ENCODE measurements at places on chromosomes 4 and X.

DNA sequence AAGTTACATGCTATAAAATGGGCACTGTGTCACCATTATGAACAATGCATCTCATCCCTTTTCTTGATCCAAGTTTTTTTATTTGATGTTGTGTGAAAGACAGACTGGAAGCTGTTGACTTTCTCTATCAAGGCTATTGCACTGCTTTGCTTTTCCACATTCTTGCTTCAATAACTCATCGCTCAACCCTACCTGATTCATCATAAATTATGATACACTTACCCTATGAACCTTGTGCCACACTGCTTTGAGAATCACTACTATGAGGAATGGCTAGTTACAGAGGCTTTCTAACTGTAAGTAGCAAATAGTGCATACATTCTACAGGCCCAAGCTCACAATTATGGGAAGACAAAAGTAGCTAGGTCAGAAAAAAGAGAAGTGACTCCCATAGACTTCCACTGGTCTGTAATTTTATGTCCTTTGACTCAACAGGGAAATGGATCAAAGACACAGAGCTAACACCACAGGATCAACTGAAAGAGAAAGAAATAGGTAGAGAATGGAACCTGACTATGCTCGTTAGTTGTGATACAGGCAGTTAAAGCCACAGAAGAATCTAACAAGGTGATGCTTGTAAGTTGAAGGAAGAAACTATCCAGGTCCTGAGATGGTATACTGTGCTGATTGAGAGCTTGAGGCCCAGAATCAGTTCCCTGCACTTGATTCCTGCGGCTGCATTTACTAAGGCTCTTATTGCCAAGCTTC lies 163.5 kb downstream of the PPP3CA start:
- DNase-seq, result no peak

- DNase-seq, result no peak
Measured at GRCh38 chr4:166481055-166481454, 608.0 kb downstream of the TLL1 start.

DNA sequence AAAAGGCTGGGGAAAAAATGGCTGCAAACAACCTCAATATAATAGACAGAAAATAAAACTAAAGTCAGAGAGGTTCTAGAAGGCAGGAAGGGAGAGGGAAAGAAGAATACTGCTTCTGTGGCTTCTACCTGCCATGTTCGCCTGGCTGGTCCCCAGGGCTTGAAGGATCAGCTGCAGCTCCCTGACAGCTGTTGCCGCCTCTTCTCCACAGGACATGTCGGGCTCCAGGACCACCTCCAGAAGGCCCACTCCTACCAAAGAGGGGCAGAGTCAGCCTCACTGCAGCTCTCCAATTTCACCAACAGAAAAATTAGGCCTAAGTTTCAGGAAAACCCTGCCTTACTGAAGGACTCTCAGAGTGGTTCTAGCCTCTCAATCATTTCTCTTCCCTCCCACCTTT lies 44.9 kb downstream of the GATB start:
- no peak for DNase-seq

GRCh38 chr4:147633643-147634042 lies 16.4 kb downstream of the TMEM184C start:
- DNase-seq, result no peak

DNA sequence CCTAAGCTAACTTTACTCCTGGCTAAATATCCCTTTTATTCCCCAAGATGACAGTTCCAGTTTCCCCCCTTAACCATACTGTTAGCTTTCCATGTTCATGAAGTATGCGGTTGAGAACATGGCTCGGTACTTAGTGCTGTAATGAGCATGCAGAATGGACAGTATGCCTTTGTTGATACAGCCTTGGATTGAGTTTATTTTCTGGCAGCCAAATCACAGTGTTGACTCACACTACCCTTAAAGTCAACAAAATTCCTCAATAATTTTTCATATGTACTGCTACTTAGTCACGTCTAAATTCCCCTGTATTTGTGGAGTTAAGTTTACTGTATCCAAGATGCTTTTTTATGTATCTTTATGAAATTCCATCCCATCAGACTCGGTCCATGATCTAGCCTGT lies 1.4 kb upstream of the VEGFC start:
- DNase-seq, result no peak

DNA sequence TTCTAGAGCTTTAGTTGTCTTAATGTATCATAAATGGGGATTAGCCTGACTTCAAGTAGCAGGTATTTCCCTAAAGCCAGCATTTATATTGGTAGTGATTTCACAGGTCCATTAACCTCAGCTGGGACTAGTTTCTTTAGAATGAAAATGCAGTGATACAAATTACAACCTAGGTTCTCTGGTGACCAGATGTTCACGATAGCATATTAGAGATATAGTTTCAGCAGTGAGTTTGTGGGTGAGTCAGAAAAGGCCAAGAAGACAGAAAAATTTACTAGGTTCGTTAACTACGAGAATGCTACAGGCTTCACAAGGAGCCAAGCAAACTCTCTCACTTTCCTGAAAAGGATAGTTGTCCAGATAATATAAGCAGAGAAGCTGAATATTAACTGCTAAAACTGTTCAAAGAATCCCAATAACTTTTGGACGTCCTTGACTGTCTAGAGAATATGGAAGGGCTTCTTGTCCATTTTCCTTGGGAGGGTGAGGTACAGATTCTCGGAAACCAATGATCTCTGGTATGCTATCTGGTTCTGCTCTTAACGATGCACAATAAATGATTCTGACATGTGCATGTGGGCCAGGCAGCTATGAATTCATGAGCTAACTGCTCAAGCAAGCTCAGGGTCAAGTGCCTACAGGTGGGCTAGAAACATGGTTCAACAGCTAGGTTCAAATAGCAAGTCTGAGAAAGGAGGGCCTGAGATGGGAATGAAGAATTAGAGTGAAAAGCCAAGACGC lies 6.0 kb upstream of the SPCS3 start:
- no peak for DNase-seq

DNA sequence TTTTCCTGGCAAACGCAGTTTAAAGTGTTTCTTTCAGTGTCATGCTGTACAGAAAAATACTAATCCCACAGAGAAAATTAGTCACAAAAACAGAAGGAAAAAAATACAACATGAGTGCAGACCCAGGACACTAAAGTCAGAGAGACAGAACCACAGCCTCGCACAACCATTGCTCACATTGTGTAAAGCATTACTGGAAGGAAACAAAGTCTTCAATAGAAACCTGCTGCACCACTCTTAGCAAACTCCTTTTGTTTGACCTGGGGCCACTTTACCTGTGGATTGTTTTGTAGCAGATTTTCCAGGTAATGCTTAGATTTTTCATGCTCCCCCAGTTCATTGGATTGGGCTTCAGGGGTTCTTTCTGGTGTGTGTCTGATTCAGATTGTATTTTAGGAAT lies 131.8 kb upstream of the TMLHE start:
- no peak for DNase-seq

- no peak for DNase-seq
Measured at GRCh38 chrX:133056341-133056740, 40.6 kb downstream of the USP26 start.

DNA sequence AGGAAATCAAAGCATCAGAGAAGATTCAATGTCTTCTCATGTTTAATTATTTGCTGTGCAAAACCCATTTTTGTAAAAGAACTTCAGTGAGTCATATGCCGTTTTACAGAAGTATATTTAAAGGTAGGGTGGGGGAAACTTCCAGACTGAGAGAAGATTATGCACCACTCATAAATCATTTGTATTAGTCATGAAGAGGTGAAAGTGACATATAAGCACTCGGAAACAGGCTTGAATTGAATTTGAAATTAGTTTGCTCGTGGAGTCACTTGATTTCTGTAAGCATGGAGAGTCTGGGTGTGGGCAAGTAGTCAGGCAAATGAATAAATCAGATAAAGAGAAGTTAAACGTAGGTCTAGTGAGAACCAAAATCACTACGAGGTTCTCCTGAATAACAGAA lies 335.1 kb downstream of the ANK2 start:
- no peak for DNase-seq

GRCh38 chrX:45454290-45454689 lies 253.6 kb upstream of the DIPK2B start:
- no peak for DNase-seq

DNA sequence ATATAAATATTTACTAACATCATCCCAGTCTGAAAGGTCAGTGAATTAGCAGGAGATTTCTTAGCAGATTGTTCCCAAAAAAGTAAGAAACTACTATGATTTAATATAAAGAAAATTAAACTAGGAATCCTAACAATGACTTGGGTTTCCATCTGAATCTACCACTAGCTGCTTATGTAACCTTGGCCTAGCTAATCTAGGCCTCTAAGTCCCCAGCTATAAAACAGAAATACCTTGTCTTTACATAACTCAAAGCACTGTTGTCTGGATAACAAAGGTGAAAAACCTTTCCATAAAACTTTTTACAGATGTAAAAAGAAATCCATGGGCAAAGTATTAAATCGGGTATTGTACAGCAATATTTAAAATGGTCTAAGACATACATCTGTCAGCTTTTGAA lies 3.0 kb downstream of the FBXL5 start:
- no peak for DNase-seq

DNA sequence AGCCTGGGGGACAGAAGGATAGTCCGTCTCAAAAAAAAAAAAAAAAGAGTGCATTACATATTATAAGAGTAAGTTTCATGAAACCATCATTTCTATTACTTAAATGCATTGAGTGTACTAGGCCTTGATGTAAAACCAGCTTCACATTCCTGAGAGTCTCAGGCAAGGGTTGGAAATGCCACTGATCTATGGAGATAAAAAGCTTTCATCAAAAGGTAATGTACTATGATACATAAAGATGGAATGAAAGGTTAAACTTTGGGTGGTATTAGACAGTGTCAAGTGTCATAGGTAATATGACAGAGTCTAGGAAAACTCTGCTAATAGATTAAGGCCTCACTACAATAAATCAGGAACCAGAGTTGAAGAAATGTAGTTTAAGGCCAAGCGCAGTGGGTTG lies 7.4 kb downstream of the CFAP97 start:
- no peak for DNase-seq

GRCh38 chr4:22203711-22204011 lies 255.1 kb upstream of the KCNIP4 start:
- no peak for DNase-seq

DNA sequence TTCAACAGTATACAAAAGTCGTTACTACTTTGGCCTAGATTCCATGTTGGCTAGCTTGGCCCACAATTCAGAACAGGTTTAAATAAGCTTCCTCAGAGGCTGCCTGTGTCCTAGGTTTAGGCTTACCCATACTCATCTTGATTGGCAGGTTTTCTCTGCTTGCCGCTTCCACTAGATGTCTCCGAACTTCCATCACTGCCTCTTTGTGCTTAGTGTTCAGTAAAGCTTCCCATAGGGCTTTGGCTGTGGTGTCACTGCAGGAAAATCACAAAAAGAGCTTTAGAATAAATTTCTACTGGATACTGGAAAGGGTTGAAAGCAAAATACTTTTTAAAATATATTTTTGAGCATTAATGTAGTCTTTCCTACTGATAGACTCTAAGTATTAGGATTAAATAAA lies 52.4 kb downstream of the SCFD2 start:
- DNase-seq, result no peak

DNA sequence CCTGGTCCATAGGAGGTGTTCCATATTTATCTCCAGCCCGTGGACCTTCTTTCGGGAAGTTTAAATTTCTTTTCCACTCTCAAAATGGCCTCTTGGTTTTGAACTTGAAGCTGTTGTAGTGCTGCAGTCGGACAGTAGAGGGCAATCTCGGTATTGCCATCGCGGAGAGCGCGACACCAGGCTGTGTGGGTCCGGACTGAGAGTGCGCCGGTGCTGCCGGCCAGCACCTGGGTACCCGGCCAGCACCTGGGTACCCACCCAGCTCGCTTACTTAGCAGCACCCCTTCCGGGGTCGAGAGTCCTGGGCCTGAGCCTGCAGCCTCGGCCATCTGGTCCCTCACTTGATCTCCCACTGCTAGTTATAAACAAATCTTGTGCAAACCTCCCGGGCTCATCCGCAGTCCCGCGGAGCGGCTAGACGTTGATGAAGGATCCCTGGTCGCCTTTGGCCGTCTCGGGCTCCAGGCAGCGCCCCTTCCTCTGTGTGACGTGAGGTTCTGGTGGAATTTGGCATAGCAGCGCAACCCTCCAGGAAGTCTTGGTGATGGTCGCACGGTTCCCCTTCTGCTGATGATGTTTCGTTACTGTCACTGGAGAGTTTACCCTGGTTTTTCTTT lies 18.0 kb downstream of the FAM9A start:
- DNase-seq, result no peak

- no peak for DNase-seq
Measured at GRCh38 chr4:125319311-125319710, 4.6 kb downstream of the FAT4 start.

DNA sequence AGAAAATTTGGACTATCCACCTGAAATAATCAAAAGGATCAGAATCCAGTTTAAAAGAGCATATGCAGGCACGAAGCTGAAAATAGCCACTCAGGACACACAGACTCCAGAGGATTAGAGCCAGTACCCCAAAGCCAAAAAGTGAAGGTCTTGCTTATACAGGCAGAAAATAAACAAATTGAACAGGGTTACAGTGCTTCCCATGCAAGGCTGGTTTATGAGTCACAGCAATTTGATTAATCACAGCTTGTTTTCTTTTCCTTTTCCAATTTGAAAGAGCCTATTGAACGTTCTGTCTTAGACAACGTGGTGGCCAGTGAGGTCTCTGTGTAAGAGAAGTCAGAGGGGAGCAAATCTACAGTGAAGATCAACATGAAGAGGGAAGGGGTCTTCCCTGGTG lies 10.2 kb downstream of the HGFAC start:
- DNase-seq, result no peak

DNA sequence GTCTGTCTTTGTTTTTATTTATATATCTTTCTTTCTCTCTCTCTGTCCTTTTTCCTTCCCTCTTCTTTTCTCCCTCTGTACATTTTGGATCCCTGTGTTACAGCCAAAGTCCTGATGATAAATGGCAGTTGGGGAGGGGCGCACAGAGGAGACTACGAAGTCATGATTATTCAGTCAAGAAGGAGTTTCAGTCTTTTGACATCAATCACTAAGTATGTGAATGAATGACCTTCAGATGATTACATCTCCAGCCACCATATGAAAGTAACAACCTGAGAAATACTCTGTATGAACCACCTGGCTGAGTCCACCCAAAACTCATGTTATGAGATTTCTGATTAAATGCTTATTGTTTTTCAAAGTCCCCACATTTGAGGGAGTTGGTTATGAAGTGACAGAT lies 45.0 kb downstream of the UGT2B7 start:
- no peak for DNase-seq

- no peak for DNase-seq
Measured at GRCh38 chr4:86536151-86536550, 58.0 kb upstream of the PTPN13 start.

GRCh38 chrX:97743014-97743413 lies 859.3 kb downstream of the RPA4 start:
- no peak for DNase-seq

DNA sequence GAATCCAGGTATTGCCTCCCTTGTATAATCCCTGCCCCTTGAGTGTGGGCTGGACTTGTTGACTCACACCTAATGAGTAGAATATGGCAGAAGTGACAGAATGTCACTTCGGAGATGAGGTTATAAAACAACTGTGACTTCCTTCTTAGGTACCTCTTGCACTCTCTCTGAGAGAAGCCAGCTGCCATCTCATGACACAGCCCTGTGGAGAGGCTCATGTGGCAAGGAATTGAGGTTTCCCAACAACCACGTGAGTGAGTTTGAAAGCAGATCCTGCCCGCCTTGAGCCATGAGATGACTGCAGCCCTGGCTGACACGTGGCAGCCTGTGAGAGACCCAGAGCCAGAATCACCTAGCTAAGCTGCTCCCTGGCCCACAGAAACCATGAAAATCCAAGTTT lies 13.5 kb downstream of the ASB11 start:
- DNase-seq, result no peak

Data from stimulated activated CD8-positive, alpha-beta memory T cell treated with anti-CD3 and anti-CD28 coated beads, Interleukin-4, amount 100 ng/mL, for 1 hour (primary cell).